ENCODE measurements at places on chromosomes 1 and 21.

DNA sequence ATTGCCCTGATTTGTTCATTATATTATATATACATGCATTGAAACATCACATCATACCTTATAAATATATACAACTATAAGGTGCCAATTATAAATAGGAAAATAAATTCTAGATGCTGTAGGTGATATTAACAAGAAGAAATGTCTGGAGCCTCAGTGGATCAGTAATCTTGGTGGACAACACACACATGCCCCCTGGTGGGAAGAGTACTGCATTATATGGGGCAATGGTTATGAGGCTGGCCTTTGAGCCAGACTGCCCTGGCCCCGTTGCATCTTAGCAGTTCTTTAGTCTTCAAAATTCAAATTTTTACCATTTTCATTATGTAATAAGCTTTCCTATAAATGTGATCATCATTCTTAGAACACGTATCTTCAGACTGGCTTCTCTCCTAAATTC, 335.0 kb upstream of the GREM2 start:
- DNase-seq, result peak; percentile 9

DNA sequence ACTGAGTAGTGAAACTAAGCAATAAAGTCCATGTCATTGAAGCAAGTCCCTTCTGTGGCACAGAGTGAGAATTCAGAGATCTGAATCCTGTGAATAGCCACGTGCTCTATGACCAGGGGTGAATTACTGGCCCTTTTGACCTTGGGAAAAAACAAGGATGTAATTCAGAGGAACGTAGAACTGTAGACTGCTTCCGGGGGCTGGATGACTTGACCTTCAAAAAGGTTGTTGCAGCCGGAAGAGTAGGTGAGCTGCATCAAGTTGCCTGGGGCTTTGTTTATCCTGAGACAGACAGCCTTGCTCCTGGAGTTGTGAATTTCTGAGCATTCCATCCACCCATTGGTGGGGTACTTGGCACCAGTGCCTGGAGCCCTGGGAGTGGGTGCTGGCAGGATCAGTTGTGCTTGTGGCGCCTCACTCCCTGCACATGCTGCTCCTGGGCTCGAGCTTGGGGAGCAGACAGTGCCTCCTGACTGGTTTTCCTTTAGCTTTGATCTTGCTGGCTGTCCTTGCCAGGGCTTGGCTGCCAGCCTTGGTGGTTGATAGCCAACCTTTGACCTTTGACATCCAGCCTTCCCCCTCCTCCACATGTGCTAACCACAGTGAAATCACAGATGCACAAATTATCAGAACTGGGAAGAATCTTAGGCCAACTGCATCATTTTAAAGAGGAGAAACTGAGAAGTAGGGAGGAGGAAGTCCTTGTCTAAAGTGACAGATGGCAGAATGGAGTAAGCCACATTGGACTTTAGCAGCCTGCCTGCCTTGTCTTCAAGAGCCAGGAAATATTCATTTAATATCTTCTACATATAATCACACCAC, 16.2 kb upstream of the MYOG start:
- DNase-seq, result no peak

DNA sequence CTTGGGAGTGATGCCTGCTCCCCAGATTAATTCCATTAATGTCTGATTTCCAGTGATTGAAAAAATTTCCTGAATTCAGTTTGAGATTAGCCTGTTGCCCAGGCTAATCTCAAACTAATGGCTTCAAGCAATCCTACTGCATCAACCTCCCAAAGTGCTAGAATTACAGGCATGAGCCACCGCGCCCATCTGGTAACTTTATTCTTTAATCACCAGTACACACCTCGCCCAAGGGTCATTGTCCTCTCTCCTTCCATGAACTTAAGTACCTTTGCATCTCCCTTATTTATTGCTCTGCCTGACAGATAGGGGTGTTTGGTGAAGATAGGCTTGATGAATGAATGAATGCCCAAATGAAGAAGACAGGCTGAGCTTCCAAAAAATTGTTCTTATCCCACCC, 366.5 kb downstream of the SIPA1L2 start:
- no peak for DNase-seq

DNA sequence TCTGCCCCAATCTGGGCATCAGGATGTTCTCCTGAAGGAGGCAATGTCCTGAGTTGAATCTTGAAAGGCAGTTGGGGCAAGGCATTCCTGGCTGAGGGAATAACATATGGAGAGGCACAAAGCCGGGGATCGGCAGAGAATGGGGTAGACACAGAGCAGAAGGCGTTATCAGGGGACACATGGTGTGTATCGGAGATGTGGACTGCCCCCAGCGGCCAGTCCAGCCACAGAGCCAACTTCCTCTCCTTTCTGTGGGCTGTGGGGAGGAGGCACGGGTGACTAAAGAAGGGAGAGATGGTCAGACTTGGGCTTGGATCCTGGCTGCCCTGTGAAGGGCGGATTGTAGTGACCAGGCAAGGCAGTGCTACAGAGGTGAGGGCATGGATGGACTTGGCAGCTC, 32.1 kb downstream of the FOXD2 start:
- DNase-seq, result no peak

- DNase-seq, result no peak
Observed at GRCh38 chr1:111600886-111601386, 18.7 kb upstream of the RAP1A start.

Data from AG04449 (cell line).